Effector CD8-positive, alpha-beta T cell (primary cell): ENCODE measurements at places on chromosomes 5 and 9.
A peak's percentile ranks its signal among the peaks of the same experiment; 100 is the strongest.

DNA sequence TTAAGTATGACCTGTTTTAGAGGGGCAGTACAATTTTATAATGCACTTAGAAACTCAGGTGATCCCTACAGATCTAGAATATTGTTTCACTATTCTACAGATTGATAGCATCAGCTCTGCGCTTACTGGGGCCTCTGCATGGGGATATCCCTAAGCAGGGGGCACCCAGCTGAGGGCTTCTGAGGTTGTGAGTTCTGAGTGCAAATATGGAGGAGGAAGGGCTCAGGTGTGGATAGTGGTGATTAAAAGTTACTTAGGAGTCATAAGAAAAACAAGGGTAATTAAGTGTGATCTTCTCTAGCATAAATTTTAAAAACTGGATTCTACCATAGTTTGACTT, 274.4 kb downstream of the EFNA5 start:
- DNase-seq: no peak

GRCh38 chr9:26181836-26182235, 503.6 kb upstream of the TUSC1 start:
- DNase-seq: no peak

DNA sequence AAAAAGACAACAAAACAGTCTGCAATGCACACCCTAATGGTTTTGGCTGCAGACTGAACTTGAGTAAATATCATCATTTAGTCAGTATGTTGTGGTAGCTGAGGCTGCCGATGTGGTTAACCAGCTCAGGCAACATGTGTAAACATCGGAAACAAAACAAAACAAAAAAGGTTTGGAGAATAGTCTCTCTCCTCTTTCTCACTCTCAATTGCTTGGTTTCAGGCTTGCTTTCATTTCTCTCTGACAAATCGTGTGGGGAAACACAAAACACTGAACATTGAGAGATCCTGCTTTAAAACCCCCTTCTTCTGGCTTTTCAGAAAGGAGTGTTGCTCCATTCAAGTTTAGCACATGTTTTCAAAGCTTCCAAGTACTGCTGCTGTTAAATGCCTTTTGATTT, 453.3 kb downstream of the BNC2 start:
- no peak for DNase-seq

GRCh38 chr5:174692381-174692780, 32.0 kb upstream of the MSX2 start:
- no peak for DNase-seq

DNA sequence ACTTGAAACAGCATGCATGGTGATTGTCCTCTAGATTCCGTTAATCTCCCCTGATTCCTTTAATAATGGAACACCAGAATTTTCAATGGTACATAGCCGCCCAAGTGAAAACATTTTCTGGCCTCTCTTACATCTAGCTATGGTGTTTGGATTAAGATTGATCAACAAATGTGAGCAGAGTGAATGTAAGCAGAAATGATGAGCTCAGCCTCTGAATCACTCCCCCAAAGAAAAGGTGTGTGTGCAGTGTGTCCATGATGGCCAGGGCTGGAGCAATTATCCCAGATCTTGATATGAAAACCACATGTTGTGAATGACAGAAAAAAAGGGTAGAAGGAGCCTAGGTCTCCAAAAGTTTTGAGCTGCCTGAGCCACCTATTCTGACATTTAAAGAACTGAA, 55.3 kb downstream of the OR2K2 start:
- no peak for DNase-seq

DNA sequence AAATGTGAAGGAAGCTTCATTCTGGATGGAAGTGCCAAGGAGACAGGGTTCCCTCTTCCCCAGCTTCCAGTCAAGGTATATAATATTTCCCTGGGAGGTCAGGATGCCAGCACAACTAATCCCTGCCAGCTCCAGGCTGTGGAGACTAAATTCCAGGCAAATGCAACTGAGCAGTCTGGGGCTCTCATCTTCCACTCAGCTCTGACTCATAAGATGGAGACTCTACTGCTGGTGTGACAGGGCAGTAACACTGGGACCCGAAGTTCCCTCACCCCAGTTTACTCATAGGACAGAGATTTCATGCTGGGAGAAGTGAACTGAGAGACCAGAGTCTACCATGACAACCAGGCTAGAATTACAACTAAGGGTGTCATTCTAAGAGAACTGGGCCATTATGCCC, 235.4 kb downstream of the FSTL4 start:
- no peak for DNase-seq

DNA sequence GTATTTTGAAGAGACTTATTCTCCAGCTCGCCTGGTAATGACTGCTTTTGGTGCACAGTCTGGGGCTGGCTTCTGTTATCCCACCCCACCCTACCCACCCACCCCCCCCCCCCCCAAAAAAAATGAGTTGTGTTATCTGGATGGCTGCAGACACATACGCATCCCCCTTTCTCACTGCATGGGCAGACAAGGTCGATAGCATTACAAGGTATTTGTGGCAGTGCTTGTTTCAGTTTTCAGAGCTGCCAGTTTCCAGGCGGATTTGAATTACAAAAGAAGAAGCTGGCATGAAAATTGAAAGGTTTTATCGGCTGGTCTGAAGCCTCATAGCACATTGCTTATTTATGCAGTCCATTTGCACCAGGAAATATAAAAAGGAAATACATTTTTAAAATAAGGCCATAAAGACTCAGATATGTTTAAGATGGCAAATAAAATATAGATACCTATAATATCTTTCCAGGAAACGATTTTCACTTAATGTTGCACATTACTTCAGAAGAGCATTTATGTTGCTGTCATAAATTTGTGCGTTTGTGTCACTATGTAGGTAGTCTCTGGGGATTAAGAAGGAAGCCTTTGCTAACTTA, 85.1 kb upstream of the GRHPR start:
- DNase-seq: no peak

DNA sequence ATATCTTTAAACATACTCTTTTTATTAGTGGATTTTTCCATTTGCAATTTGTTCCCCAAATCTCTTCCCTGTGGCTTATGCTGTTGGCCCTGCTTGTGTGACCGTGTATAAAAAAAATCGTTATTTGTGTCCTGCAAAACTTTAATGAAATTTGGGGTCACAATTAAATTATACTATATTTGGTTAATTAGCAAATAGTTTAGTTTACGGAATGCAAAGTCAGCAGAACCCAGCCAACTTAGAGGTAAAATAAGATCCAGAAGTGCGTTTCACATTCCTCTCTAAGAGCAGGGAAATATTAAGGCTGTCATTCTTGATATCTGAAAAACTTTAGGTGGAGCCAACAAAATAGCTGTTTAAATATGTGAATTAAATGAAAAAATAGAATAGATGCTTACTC, 2023.5 kb upstream of the WWC1 start:
- DNase-seq: no peak

- DNase-seq: no peak
These were observed 24.8 kb upstream of the HNRNPA0 start for GRCh38 chr5:137778772-137779564.

DNA sequence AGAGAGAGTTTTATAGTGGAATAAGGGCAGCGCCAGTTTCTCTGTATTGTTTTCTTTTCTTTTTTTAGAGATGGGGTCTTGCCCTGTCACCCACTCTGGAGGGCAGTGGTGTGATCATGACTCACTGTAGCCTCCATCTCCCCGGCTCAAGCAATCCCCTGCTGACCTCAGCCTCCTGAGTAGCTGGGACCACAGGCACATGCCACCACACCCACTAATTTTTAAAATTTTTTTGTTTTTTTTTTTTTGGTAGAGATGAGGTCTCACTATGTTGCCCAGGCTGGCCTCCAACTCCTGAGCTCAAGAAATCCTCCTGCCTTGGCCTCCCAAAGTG, 119.0 kb downstream of the PIK3R1 start:
- no peak for DNase-seq

GRCh38 chr5:179060116-179061008, at the start of gene ZNF354C:
TSS of gene ZNF354C (plus strand) at chr5:179060373. CDS start at chr5:179062069, 1,696 bp downstream.
- peak; percentile 80 for DNase-seq

- DNase-seq: no peak
These were observed 87.1 kb upstream of the SELENOP start for GRCh38 chr5:42898760-42899159.

GRCh38 chr9:33946779-33947535, 101.7 kb downstream of the UBAP2 start:
- DNase-seq: no peak
